M059J (cell line): ENCODE measurements at places on chromosomes 7 and 10.

- no peak for DNase-seq
Observed at GRCh38 chr10:95245425-95246055, 45.3 kb downstream of the PDLIM1 start.

GRCh38 chr10:12869427-12869826, 132.1 kb downstream of the CCDC3 start:
- DNase-seq, result peak; percentile 41

- peak; percentile 37 for DNase-seq
Observed at GRCh38 chr10:120386896-120387295, 70.1 kb upstream of the PLPP4 start.

- peak; percentile 78 for DNase-seq
Observed at GRCh38 chr7:16891338-16891737, 9.6 kb upstream of the AGR3 start.

GRCh38 chr10:79396520-79396919, 48.9 kb downstream of the ZCCHC24 start:
- DNase-seq, result no peak

- no peak for DNase-seq
Observed at GRCh38 chr10:35364808-35365207, 28.5 kb downstream of the CCNY start.

GRCh38 chr7:102288285-102288930, 1.7 kb downstream of the SH2B2 start:
- DNase-seq, result no peak

DNA sequence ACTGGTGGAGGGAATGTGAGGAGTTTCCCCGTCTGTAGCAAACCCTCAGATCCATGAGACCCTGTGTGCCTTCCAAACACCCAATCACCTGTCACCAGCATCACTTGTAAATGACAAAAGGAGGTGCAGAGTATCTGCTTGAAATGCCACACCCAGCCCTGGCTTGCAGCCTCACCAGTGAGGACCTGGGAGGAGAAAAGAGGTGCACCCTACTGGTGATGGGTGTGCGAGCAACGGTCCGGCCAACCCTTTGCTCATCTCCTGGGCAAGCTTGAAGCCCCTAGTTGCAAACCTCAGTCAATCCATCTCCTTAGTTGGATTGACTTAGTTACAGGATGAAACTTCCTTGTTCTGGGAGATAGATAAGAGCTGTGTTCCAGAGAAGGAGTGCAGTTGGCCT, 62.4 kb upstream of the WAPL start:
- DNase-seq, result no peak

DNA sequence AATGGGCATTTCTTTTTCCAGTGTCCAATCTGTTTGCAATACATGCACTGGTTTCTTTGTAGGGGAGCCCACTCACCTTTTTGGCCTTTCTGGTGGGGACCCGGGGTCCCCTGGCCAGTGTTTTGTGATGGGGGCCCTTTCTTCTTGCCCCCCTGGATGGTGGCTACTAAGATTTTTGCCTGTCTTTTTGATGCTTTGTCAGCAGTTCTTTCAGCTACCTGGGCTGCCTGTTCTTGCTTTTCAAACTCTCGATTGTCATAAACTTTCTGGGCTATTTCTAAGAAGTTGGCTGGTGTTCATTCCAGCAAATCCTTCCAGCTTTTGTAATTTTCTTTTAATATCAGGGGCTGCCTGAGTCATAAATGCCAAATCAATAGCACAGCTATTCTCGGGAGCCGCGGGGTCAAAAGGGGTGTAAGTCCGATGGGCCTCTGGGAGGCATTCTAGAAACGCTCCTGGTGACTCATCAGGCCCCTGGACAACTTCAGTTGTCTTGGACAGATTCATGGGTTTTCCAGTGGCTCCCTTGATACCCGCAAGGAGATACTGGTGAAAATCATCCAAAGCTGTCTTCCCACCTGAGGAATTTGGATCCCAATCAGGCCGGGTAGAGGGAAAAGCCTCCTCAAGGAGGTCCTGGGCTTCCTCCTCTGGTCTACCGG, 79.0 kb downstream of the PRR15 start:
- DNase-seq, result peak; percentile 19

GRCh38 chr7:115135146-115135545, 213.3 kb downstream of the MDFIC start:
- no peak for DNase-seq

DNA sequence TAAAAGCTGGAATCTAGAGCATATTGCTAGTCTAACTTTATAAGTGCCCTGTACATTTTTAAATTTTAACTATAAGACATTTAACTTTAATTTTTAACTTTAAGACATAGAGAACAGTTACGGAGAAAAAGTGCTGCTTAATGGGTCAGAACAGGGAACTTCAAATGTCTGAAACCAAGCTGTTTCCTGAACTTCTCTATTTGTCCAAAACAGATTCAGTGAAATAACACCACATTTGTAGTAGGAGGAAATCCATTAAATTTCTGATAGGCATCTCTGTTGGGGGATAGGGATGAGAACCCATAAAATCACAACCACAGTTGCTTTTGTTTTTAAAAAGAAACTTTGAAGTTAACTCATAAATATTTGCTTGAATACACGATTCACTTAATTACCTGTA, 170.8 kb upstream of the ANK3 start:
- DNase-seq, result no peak

- peak; percentile 99 for DNase-seq
Observed at GRCh38 chr7:47453093-47454061, 128.5 kb downstream of the TNS3 start.

DNA sequence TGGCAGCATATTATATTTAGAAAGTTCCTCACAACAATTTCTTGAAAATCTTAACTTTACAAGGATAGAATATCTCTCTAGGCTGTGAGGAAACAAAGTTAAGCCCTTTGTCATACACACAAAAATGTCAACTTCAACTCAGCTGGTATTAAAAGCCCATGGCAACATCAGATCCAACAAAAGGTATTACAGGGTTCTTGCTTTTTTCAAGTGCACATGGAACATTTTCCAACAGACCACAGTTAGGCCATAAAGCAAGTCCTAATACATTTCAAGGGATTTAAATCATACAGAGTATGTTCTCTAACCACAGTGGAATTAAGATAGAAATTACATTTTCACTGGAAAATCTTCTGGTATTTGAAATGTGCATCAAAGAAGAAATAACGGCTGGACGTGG, 71.9 kb upstream of the OIT3 start:
- no peak for DNase-seq

- DNase-seq, result peak; percentile 83
Observed at GRCh38 chr10:43671659-43672531, 23.2 kb upstream of the ZNF32 start.

GRCh38 chr7:158228986-158229385, 358.6 kb downstream of the PTPRN2 start:
- DNase-seq, result no peak

- DNase-seq, result no peak
Observed at GRCh38 chr7:16926861-16927260, 45.1 kb upstream of the AGR3 start.

DNA sequence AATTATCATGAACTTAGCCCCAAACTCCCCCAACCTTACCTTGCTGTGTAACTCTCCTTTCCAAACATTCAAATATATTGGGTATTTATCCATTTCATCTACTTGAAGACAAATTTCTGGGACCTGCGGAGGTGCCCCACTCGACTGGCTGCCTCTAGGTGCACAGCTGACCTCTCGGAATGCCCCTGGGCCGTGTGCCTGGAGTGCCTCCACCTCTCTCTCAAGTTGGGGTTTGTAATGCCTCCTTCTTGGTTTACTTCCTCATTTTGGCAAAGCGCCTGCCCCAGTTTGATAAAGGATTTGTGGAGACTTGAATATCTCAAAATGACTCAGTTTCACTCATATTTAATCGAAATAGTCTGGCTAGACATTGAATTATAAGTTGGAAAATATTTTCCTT, 16.6 kb downstream of the ZNF777 start:
- DNase-seq, result no peak

DNA sequence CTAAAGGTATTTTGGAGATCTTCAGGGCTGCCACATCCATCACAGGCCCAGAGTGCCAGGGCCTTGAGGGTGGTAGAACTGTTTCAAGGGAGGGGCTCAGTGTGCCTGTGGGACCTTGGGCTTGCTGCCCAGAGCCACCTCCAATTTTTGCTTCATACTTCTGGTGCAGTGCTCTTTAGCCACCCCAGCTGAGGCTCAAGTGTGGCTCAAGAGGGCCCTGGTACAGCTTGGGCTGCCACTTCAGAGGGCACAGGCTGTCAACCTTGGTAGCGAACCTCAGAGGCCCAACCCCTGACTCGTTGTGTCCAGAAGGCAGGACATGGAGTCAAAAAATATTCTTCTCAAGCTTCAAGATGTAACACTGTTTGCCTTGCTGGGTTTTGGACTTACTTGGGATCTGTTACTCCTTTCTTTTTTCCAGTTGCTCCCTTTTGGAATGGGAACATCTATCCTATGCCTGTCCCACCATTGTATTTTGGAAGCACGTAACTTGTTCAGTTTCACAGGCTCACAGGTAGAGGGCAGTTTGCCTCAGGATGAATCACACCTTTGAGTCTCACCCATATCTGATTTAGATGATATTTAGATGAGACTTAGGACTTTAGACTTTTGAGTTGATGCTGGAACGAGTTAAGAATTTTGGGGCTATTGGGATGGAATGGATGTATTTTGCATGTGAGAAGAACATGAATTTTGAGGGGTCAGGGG, 224.8 kb downstream of the RPS24 start:
- no peak for DNase-seq

DNA sequence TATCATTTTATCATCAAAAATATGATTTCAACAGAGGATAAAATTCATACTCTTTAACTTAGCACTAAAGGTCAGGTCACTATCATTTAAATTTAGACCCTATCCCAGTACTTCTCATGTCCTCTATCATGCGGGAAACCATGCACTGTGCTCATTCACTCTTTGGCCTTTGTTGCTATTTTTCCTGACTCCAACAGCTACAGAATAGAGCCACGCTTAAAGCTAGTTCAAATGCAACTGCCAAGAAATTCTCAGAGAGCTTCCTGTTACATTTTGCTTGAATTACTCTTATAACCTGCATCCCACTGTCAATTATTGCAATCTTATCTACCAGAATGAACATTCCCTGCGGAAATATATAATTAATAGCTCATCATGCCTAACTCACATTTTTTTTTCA, 58.3 kb downstream of the SEMA3A start:
- no peak for DNase-seq

GRCh38 chr7:132739271-132739955, 163.1 kb upstream of the PLXNA4 start:
- peak; percentile 93 for DNase-seq

GRCh38 chr7:2242541-2243429, 759 bp downstream of the NUDT1 start:
- peak; percentile 50 for DNase-seq

DNA sequence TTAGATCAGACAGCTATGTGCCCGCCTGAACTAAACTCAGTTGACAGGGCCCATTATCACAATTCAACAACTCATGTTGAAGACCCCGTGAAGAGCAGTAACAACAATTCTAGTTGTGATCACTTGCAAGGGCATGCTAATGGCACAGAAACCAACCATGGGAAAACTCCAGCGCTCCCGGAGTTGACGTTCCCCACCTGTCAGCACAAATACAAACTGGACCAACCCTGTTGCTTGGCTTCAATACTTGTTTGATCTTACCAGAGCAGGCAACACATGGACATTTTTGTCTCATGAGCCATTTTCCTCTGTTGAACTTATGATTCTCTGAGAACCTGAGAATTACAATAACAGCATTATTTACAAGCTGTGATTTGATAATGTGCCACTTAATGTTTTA, 119.0 kb upstream of the LANCL2 start:
- peak; percentile 32 for DNase-seq

DNA sequence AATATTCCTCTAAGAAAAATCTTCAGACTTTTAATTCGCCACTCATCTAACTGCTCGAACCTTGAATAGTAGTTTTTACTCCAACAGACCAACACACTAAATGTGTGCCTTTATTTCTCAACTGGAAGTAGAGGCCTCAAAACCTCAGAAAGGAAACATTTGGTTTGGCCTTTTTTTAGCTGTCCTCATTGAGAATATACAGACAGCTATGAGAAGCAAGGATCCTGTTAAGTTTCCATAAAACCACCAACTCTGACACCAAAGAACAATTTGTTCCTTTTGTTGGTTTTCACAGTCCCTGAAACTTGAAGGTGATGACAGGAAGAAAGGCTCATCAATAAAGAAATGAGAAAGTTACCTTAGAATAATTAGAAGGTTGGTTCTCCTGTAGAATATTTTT, 199.2 kb upstream of the MEOX2 start:
- no peak for DNase-seq

DNA sequence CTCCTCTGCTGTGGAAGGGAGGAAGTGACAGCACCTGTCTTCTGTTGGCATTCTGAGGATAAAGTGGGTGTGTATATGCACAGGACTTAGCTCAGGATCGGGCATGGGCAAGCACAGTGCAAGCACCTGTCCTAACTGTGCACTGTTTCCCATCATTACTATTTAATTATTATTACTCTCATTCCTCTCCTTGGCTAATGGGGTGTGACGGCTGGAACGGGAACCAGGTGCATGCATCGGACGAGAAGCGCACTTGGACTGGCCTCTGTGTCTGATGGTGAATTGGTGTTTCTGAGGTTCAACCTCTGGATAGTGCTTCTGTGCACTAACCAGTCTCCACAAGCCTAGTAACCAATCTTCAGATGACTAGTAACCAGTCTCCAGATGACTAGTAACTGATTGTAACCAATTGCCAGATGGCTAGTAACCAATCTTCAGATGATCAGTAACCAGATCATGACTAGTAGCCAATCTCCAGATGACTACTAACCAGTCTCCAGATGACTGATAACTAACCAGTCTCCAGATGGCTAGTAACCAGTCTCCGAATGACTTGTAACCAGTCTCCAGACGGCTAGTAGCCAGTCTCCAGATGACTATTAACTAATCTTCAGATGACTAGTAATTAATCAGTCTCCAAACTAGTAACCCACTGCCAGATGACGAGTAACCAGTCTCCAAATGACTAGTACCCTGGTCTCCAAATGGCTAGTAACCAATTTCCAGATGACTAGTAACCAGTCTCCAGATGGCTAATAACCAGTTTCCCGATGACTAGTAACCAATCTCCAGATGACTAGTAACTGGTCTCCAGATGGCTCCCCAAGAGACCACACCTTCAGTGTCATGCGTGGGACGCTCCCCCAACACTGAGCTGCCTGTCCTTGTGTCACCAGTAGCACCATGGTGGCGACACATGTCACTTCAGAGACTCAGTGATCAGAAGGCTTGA, 85.8 kb downstream of the PAXIP1 start:
- DNase-seq, result no peak

- DNase-seq, result no peak
Observed at GRCh38 chr7:150950496-150951180, 27.5 kb downstream of the KCNH2 start.
